ENCODE measurements at places on chromosomes 7 and 10. TPM values are rescaled to one million over a fixed set of nuclear protein-coding genes. Genes with fewer than 3 reads are reported as not detected.

DNA sequence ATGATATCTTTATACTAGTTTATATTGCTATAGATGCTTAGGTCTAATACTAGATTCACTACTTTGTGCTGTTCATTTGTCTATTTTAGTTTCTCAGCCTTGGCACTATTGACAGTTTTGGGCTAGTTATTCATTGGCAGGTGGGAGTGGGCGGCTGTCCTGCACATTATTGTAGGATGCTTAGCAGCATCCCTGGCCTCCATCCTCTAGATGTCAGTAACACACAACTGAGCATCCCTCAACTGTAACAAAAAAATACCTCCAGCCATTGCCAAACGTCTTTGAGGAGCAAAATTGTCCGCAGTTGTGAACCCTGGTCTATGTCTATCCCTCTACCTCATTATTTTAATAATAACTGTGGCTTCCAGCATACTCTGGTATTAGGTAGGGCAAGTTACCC lies 34.4 kb upstream of the PNLIP start:
- DNase-seq: no peak

Gene VSTM4
- polyA plus RNA-seq: 0.03 TPM

DNA sequence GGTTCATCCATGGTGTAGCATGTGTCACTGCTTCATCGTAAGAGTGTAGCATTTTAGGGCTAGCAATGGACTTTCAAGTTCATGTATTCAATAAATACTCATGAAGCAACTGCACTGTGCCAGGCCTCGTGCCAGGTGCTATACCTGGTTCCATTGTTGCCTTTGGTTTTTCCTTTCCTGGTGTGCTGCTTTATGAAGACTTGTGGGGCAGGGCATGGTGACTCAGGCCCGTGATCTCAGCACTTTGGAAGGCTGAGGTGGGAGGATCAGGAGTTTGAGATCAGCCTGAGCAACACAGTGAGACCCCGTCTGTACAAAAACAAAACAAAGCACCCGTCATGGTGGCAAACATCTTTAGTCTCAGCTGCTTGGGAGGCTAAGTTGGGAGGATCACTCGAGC lies 2.2 kb upstream of the CPA4 start:
- no peak for DNase-seq

Gene FBXL13
- not detected for polyA plus RNA-seq

GRCh38 chr7:141193066-141193465 lies 119.2 kb downstream of the TMEM178B start:
- DNase-seq: no peak

- no peak for DNase-seq
These were observed 11.6 kb upstream of the CYTH3 start for GRCh38 chr7:6284055-6284400.

DNA sequence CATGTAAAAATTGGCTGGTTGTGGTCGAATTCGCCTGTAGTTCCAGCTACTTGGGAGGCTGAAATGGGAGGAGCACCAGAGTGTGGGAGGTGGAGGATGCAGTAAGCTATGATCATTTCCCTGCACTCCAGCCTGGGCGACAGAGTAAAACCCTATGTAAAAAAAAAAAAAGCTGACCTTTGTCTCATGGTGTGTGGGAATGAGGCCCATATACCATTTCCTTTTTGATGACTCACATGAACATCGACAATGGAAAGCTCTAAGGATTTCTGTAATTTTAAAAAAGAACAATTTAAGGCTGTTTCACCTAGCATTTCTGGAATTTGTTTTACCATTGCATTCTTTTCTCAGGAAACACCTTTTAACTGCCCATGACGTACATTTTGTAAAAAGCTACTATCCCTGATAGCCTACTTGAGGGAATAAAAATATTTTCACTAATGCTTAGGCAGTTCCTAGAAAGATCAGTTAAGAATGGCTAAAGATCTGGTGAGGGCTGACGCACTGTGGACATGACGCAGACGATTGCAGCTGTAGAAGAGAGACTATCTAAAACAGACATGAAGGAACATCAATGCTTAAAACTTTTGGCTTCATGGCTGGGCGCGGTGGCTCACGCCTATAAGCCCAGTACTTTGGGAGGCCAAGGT lies 400.6 kb upstream of the IGFBP3 start:
- DNase-seq: no peak

Gene LIPK
- polyA plus RNA-seq: not detected

Data from immature natural killer cell (primary cell).